Activated T-cell treated with anti-CD3 and anti-CD28 coated beads, Interleukin-2, amount 50 U/mL, for 72 hours (primary cell): ENCODE measurements at places on chromosomes 3 and 15. TPM values are rescaled to one million over a fixed set of nuclear protein-coding genes. Genes with fewer than 3 reads are reported as not detected.

WWTR1 gene
- total RNA-seq = 0.95 TPM

B3GNT5 gene
- 14.4 TPM for total RNA-seq

BCL2A1 gene
- 39.6 TPM for total RNA-seq

IQCH gene
- 3.6 TPM for total RNA-seq

SHF gene
- 11.7 TPM for total RNA-seq

ZPLD1 gene
- 0.17 TPM for total RNA-seq

ASB7 gene
- 35.7 TPM for total RNA-seq

GABRR3 gene
- total RNA-seq = not detected

SLC12A6 gene
- 25.0 TPM for total RNA-seq
